ENCODE measurements at places on chromosomes 2 and 18.

DNA sequence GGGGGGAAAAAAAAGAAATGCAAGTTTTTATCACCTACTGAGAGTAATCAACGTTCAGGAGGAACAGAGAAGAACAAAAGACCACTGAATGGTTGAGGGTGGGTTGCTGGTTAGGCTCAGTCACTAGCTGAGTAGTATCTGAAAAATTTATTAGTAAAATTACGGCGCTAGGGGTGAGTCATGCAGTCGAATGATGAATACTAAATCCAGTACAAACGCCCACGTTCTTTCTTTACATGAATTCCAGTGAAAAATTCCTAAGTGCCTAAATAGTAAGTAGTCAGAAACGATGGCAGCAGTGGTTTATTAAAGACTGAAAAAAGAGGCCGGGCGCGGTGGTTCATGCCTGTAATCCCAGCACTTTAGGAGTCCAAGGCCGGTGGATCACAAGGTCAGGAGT is 52.0 kb downstream of the TEKT4 start:
- no peak for DNase-seq

DNA sequence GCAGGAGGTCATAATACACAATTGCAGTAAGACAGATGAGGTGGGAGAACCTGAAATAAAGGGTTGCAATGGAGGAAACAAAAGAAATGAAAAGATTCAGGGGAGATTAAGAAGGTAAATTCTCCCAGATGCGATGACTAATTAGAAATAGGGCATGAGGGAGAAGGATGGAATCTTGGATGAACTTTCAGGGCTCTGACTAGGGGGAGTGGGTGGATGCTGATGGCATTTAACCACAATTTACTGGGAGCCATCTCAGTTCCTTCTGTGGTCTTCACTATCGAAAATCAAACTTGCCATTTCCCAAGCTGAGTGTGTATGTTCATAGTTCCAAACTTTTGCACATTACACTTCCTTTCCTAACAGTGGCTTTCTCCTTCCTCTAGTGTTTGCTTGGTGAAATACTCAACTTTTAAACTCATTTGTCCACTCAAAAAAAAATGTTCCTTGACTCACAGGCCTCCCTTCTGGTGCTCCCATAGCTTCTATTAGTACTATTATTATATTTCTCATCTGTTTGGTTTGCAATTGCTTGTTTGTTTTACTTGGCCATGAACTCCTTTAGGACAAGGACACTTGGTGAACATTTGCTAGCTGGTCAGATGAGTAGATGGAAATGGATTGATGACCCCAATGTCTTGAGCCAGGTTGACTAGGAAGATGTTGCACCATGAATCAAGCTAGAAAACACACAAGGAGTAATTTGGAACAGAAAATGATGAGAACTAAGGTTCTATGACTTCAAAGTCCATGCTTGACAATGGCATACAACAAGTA is 178.5 kb downstream of the DIS3L2 start:
- DNase-seq = no peak

- DNase-seq = no peak
Observed at GRCh38 chr2:149004836-149005235, 33.7 kb upstream of the LYPD6B start.

- DNase-seq = no peak
Observed at GRCh38 chr18:3027370-3027891, 14.5 kb upstream of the LPIN2 start.

- DNase-seq = no peak
Observed at GRCh38 chr2:100397118-100397860, 20.2 kb downstream of the CHST10 start.

DNA sequence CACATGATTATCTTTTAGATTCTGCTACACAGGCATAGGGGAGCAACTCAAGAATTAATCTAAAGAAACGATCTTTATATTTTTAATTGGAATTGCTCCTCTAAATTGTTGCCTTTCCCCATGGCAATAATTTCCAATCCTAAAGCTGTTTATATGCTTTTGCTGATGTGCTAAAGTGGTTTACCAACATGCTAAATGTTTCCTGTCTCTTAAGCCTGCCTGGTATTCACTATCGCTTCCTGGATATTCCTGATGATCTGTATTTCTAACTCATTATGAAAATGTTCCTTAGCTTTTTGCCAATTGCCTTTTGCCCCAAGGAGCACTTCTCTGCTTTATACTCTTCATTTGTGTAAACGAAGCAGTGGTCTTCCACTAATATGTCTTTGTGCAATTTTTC is 65.8 kb downstream of the PTPN2 start:
- no peak for DNase-seq

DNA sequence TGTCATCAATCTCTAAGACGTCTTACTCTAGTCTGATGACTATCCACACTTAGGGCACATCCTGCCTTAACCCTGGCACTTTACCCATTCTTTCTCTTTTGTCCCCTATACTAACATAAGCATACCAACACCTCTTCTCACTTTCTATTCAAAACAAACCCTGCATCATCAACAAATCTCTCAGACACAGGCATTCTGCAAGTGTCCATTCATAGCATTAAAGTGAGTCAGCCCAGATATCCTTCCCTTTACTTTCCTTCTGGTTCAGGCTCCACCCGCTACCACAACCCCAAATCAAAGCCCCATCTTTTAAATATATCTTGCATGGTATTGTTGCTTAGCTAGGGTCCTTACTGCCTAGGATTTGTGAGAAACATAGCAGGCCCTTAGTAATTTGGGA is 3.8 kb downstream of the GRB14 start:
- DNase-seq = no peak

- DNase-seq = peak; percentile 30
Observed at GRCh38 chr2:215137741-215138340, 585 bp downstream of the ABCA12 start.

DNA sequence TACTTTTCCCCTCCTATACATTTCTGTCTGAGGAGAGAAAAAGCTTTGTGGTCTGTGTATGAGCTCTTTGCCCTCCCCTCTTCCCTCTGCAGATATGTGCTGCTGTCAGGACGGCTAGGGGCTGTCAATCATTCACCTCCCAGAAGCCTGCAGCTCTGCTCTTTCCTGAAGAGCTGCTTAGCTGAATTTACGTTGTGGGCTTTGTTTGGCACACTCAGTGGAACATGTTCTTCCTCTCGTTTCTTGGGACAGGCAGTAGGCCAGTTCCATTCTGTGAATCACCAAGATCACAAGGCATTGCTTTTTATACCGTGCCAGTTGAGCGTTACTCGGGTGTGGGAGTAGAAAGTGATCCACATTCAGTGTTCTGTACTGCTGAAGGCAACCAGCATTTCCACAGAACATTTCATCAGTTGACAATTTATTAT is 136.7 kb downstream of the LAMA3 start:
- DNase-seq = no peak

DNA sequence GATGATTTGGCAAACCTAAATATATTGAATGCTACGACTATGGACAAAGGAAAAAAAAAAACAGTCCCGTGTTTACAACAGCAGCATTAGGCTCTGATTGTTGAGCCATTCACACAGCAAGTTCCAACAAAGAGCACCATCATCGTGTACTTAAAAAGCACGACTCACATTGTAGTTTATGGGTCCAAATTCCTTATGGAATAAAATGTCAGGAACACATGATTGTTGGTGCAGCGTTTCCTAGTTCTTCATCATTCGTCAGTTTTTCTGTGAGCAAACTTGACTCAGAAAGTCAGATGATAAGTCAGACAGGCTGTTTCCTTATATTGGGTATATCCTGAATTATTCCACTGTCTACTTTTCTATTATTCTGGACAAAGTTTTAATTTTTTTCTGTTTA is 10.0 kb upstream of the KIDINS220 start:
- DNase-seq = no peak

- peak; percentile 94 for DNase-seq
Observed at GRCh38 chr2:27050281-27050995, 1.0 kb upstream of the AGBL5 start.

GRCh38 chr2:83584672-83585071 is 874.4 kb downstream of the SUCLG1 start:
- no peak for DNase-seq

- peak; percentile 18 for DNase-seq
Observed at GRCh38 chr2:164917296-164917903, 37.9 kb downstream of the SLC38A11 start.

DNA sequence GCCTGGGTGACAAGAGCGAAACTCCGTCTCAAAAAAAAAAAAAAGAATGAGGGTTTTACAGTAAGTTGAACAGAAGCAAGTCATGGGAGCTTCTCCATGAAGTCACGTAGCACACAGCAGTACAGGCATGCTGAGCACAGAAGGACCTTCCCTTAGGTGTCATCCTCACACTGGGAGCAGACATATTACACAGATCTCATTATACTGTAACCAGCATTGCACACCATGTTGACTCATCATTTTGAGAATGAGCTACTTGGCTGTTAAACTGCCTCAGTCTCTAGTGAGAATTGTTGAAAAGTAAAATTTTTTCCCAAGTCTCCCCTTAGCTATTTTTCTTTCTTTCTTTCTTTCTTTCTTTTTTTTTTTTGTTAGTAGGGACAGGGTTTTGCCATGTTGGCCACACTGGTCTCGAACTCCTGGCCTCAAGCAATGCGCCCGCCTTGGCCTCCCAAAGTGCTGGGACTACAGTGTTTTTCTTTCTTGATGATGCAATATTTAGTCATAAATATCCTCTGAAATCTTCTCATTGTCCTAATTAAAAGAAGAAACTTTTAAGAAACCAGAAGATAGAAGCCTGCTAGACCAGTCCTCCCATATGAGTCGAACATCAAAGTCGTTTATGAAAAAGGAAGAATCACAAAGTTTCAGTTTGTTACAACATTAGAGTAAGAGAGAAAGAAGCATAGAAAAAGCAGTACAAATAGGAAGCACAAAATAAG is 37.9 kb upstream of the PPP1CB start:
- DNase-seq = no peak

GRCh38 chr2:165469417-165469816 is at the start of gene CSRNP3:
Gene CSRNP3, plus strand, starts transcription at chr2:165469698. Its CDS starts 125,368 bp downstream, at chr2:165595066.
- DNase-seq = peak; percentile 86

- DNase-seq = no peak
Observed at GRCh38 chr2:78910376-78910775, 115.1 kb upstream of the REG3G start.

GRCh38 chr2:240239325-240239724 is 98.9 kb upstream of the OTOS start:
- no peak for DNase-seq

DNA sequence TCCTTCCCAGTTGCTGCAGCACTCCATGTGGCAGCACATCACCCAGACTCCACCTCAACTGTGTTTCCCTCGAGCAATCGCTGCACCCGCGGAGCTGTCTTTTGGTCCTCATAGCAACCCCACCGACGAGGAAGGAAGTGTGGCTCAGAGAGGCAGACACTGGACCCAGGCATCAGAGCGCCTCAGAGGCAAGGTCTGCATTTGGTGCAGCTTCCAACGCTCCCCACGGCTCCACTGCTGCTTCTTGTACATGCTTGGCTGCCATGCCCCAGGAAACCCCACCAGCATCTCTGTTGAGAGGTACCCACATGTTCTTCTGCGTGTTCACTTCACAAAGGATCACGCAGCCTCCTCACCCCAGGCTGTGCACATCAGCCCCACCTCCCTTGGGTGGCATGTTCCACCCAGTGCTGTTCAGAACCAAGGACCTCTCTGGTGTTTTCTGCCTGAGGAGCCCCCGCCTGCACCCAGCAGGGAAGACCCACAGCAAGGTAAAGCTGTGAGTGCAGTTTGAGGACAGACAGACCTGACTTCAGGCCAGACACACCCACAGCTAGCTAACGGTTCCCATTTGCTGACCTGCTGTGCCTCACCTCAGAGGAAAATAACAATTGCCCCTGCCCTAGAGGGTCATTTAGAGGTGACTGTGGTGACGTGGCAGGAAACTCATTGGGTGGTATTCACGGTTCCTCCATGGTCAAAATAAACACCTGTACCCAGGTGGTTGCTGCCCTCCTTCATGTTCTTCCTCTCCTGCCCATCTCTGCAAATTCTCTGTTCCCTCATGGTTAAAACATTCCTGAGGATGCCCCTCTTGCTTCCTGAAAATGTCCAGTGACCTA is 326.3 kb upstream of the MYT1L start:
- DNase-seq = no peak

GRCh38 chr2:239910851-239911640 is 114.1 kb downstream of the NDUFA10 start:
- DNase-seq = no peak

DNA sequence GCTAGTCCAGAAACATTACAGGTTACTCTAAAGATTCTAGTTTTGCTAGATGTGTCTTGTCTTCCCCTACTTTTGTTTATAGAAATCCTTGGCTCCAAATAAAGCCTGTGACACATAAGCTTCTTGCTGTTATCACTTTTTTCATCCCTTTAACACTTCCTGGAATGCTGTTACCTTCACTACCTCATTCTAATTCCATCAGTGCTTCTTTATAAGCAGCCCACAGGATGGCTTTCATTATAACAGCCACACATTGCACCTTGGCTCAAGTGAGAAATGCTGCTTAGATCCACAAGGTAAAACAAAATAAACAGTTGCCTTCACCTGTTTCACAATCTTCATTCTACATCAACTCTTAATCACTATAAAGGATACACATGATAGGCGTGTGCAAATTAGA is 221.7 kb downstream of the SLC8A1 start:
- no peak for DNase-seq

DNA sequence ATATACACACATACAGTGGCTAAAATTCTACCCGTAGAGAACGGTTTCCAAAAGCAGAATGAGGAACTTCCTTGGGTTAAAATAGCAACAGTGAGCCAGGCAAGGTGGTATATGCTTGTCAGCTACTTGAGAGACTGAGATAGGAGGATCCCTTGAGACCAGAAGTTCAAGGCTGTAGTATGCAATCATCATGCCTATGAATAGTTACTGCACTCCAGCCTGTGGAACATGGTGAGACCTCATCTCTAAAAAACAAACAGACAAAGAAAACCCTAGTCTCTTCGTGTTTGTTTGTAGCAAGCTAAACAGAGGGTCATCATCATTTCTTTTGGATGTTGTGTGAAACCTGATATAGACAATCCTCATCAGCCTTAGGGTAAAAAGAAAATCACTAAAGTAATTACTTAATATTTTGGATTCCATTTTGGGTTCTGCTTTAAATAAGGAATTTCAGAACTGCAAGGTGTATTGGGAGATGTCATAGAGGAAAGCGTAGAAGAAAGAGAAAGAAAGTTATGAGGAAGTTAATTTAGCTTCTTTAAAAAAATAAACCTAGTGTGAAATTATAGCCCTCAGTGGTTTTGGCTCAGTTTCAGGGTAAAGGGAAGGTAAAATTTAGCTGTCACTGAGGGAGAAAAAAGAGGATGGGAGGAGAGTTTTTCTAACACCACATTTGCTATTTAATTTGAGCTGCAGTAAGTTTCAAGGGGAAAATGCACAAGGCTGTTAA is 46.5 kb downstream of the PLEK start:
- no peak for DNase-seq

DNA sequence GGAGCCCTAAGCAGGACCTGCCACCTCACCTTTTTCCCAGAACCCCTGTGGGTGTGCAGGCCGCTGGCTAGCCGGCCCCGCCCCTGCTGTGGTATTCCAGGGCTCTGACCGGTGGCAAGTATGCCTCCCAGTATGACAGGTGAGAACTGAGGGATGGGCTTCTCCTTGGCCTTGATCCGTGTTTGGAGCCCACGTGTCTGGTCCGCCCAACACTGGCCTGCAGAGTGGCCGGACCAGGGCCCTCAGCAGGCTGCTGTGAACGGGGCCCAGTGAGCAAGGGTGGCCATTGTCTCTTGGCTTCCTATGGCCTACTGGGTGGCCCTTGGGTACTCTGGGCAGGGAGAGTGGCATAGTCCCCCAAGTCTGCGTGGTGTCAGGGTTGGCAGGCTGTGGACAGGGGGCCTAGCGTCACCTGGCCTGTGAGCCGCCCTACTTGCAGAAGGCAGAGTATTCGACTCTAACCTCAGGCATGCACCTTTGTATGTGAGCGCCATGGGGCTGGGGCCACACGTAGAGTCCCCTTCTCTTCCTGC is 1.8 kb downstream of the RNPEPL1 start:
- DNase-seq = no peak

- DNase-seq = no peak
Observed at GRCh38 chr2:54519841-54520459, 63.8 kb downstream of the SPTBN1 start.
